Natural killer cell treated with Interleukin-12 subunit alpha and Interleukin-12 subunit beta and Interleukin-15 and Interleukin-18, amount 100 ng/mL, for 72 hours (primary cell): ENCODE measurements at places on chromosomes 4 and X.

DNA sequence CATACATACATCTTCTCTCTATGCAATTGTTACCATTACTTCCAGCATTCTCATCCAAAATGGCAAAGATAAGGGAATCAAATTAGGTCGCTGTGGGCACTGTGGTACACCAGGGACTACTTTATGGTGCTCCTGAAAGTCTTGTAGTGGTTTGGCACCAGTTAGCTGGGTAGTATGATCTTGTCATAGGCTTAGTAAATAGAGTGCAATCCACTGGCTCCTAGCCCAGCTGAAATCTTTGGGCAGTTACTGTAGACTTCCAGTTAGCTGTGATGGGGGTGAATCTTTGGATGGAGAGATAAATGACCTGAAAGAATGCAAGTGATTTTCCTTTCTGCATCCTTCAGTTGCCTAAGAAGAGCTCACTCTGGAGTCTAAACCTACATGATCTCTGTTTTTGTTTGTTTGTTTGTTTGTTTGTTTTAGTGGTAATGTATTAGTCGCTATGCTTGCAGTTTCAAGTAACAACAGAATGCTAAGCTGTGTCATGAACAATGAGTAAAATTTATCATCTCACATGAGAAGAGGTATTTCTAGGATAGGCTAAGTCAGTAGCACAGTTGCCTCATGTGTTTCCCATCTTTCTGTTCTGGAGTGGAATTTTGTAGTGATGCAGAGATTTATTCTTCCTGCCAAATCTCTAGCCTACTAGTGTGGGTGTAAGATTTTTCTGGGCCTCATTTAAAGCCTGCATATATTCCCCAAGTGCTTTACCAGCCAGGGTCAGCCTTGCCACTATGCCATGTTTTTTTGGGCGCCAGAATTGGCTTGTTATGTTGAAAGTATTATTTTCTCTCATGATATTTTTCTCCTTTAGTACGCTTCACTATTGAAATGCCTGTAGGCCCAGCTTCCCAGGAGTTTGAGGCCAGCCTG, 24.2 kb downstream of the HERC3 start:
- no peak for DNase-seq

GRCh38 chrX:69361311-69361845, 142.7 kb upstream of the NALF2 start:
- DNase-seq: no peak

GRCh38 chr4:22498866-22499265, 17.0 kb downstream of the ADGRA3 start:
- no peak for DNase-seq

DNA sequence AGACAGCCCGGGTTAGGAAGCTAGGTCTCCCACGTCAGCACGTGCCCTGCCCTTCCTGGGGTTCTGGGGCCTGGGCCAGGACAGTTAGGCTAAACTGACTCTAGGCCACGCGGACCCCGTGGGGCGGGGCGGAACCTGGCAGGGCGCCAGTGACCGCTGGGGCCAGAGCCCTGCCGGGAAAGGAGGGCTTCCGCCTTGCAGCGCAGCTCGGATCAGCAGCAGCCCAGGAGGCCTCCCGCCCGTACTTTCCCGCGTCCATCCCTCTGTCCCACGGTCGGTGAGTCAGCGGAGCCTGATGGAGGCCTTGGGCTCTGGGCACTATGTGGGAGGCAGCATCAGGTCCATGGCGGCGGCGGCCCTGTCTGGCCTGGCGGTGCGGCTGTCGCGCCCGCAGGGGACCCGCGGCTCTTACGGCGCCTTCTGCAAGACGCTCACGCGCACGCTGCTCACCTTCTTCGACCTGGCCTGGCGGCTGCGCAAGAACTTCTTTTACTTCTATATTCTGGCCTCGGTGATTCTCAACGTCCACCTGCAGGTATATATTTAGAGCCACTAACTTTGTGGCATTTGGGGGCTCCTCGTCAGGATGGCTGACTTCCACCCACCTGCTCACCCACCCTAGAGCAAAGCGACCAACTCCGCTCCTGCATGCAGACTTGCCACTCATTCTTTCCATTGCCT, at the start of gene SMIM10:
TSS of gene SMIM10 (plus strand) at position 191 of the 681 bp plus-strand sequence. CDS start at position 296, 105 bp downstream.
- peak; percentile 73 for DNase-seq

- no peak for DNase-seq
Observed at GRCh38 chrX:74922922-74923543, 2.2 kb downstream of the NEXMIF start.
